ENCODE measurements at places on chromosomes 13 and 19.

DNA sequence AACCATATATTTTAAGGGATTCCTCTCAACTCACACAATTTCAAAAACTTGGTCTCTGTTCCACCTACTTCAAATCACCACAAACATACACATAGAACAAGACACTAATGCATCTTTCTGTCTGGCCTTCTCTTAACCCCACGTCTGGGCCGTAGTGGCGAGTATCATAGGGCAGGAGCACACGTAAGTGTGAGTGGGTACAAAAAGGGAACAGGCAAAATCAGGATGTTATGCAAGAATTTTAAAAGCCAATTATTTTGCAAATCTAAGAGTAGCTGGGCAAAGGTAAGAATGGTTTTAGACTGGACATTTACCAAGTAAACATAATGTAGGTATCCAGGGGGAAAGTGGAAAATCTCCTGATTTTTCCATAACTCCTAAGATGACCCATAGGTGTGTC, 35.1 kb downstream of the MTMR6 start:
- no peak for DNase-seq

DNA sequence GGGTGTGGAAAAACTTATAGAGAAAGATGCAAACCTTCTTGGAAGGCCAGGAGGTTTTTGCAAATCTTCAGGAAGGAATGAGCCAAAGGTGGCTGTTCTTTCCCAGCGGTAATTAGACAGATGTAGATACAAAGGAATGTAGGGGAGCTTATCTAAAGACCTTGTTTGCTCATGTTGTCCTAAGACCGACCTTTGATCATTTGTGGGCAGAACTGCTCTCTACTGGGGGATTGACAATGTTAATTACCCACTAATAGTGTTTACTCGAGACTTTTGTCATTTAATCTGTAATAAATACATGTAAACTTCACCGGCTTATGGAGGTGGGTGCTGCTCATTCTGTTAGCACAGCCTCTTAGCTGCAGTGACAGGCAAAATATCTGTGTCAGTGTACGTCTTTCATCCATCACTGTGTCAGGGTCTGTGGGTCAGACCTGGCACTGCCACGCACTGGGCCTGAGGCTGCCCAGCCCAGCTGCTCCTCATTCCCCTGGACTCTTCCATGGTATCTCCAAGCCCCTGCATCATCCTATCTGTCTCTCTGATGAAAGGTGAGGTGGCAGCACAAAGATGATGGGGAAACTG, 68.3 kb downstream of the ZNF431 start:
- DNase-seq, result no peak

- DNase-seq, result peak; percentile 58
Measured at GRCh38 chr19:10339380-10339960, at the start of gene ICAM3. TSS of gene ICAM3 (minus strand) at chr19:10339624. CDS start at chr19:10339614, 10 bp downstream.

GRCh38 chr13:27968316-27969081, 616 bp downstream of the CDX2 start:
- no peak for DNase-seq

DNA sequence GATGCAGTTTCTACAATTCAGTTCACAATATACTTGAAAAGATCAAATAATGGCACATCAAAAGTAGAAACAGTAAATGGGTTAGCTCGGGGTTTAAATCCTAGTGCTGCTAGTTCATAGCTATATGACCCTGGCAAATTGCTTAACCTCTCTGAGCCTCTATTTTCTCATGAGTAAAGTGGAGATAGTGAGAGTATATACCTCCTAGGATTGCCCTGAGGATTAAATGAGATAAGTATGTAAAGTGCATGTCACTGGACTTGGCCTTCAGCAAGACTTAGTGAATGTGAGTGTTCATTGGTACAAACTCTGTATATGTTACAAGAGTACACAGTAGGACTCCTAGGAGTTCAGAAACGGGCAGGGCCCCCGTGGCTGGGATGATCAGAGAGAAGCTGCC, 248.3 kb downstream of the DLEU7 start:
- DNase-seq, result no peak

DNA sequence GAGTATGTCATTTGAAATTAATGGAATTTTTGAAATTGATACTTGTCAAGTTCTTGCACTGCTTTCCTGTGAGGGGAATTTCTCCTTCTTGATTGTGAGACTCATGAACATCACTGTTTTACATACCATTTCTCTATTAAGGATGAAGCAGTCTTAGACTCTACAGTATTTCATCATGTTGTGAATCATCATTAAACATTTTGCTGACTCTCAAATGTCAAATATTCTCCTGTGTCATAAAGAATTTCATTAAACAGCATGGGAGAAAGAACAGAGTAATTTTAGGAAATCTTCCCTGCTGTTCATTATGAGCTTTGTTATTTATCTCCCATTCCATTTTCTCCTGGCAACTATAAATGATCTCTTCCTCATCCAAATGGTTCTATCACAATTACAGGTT, 729.0 kb downstream of the PCDH9 start:
- DNase-seq, result no peak

- no peak for DNase-seq
Measured at GRCh38 chr13:109802936-109803335, 16.6 kb upstream of the IRS2 start.

- no peak for DNase-seq
Measured at GRCh38 chr13:111346101-111346680, 25.7 kb downstream of the TEX29 start.

DNA sequence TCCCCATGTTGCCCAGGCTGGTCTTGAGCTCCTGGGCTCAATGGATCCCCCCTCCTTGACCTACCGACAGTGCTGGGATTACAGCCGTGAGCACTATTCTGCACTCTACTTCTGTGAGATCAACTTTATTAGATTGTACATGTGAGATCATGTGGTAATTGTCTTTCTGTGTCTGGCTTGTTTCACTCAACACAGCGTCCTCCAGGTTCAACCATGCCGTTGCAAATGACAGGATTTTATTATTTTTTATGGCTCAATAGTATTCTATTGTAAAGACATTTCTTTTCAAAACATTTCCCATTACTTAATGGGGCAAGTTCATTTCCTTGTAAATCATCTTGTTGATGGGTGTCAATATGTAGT, 1.5 kb upstream of the OBI1 start:
- no peak for DNase-seq

GRCh38 chr13:101384929-101385328, 31.4 kb downstream of the NALCN start:
- DNase-seq, result no peak

- DNase-seq, result no peak
Measured at GRCh38 chr13:99422586-99423220, 78.6 kb upstream of the TM9SF2 start.

DNA sequence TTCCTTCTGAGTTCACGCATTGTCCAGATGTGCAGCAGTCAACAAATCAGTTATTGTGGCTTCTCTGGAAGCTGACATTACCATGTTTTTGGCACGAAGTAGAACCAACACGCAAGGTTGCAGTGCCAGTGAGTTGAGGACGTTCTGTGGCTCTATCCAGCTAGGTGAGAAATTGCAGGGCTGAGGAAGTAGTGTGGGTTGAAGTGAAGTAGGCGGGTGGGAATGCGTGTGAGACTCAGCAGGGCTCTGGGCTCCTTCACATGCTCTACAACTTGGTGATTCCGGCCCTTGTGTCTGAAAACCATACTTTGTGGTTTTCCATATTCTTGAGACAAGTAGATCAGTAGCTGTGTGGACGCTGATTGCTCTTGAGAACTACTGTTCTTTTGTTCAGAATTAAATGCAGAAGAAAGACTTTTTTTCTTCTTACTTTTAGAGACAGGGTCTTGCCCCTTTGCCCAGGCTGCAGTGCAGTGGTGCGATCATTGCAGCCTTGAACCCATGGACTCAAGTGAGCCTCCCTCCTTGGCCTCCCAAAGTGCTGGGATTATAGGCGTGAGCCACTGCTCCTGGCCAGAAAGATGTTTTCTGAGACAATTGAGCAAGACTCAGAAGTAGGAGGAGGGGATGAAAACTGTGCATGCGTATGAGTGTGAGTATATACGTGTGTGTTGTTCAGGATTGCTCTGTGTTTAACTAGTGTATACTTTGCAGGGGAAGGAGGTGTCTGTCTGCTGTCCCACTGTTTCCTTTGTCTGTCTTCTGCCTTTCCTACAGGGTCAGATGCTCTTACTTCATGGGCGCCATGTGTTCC, 46.2 kb downstream of the GATAD2A start:
- DNase-seq, result no peak

GRCh38 chr13:43763143-43763759, 23.5 kb downstream of the ENOX1 start:
- DNase-seq, result no peak

DNA sequence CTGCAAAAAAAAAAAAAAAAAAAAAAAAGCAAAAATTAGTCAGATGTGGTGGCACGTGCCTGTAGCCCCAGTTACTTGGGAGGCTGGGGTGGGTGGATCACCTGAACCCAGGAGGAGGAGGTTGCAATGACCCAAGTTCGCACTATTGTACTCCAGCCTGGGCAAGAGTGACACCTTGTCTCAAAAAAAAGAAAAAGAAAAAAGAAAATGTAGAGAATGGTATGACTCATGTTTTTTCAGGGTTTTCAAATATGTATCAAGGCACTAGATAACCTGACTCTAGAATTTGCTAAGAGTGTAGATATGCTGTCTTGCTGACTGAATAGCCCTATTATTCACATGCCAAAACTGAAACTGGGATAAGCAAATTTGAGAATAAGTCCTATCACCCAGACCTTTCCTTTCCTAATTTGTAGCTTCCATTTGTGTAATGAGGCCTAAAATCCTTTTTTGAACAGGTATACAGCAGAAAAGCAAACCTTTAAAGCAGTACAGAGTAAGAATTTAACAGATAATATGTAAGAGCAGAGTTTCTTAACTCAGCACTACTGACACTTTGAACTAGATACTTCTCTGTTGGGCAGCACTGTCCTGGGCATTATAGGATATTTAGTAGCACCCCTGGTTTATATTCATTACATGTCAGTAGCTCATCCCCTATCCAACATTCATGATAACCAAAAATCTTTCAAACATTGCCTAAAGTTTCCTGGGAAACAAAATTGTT, 108.6 kb downstream of the ELF1 start:
- no peak for DNase-seq

- no peak for DNase-seq
Measured at GRCh38 chr19:2309734-2310362, 1.9 kb upstream of the LINGO3 start.

- peak; percentile 87 for DNase-seq
Measured at GRCh38 chr13:20703780-20704458, 420 bp downstream of the IL17D start.

- no peak for DNase-seq
Measured at GRCh38 chr13:99527301-99527700, 26.0 kb downstream of the TM9SF2 start.

DNA sequence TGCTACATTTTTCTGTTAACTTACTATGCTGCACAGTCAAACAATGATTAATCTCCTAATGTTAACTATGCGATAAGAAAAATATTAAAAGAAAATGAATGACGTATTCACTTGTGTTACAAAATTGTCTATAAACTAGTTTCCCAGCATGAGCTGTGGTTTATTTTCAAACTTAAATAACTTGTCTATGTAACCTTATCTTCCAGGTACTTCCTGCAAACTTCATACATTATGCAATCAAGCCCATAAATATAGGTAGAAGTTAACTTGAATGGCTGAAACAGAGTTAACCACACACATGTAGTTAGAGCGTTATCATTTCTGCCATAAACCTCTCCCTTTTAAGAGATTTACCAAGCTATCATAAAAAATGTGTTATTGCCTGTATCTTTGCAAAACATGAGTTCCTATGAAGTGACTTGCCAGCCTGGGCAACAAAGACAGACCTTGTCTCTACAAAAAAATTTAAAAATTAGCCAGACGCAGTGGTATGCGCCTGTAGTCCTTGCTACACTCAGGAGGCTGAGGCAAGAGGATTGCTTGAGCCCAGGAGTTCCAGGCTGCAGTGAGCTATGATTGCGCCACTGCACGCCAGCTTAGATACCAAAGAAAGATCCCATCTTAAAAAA, 17.7 kb upstream of the KLF5 start:
- DNase-seq, result peak; percentile 63

- DNase-seq, result no peak
Measured at GRCh38 chr13:44815623-44816022, 173.6 kb downstream of the NUFIP1 start.

- DNase-seq, result no peak
Measured at GRCh38 chr13:24706886-24707585, 26.8 kb downstream of the ATP12A start.

- no peak for DNase-seq
Measured at GRCh38 chr13:102293723-102294122, 108.1 kb downstream of the FGF14 start.

DNA sequence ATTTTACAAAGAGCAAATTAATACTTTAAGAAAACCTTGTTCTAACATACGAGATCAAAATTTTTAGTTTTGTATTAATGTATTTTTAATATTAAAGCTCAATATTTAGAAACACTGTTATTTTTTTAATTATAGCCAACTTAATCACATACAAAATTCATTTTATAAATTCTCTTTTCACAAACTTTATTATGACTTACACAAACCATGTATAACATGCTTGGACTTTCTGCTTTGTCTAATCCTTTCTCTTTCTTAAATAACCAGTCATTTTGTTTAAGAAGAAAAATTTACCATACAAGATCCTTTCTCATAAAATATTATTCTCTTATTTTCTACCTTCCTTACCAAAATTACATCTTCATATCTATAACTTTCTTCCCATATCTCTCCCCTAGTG, 62.2 kb downstream of the CYSLTR2 start:
- DNase-seq, result no peak

GRCh38 chr13:31038834-31039552, 106.5 kb downstream of the TEX26 start:
- DNase-seq, result no peak

DNA sequence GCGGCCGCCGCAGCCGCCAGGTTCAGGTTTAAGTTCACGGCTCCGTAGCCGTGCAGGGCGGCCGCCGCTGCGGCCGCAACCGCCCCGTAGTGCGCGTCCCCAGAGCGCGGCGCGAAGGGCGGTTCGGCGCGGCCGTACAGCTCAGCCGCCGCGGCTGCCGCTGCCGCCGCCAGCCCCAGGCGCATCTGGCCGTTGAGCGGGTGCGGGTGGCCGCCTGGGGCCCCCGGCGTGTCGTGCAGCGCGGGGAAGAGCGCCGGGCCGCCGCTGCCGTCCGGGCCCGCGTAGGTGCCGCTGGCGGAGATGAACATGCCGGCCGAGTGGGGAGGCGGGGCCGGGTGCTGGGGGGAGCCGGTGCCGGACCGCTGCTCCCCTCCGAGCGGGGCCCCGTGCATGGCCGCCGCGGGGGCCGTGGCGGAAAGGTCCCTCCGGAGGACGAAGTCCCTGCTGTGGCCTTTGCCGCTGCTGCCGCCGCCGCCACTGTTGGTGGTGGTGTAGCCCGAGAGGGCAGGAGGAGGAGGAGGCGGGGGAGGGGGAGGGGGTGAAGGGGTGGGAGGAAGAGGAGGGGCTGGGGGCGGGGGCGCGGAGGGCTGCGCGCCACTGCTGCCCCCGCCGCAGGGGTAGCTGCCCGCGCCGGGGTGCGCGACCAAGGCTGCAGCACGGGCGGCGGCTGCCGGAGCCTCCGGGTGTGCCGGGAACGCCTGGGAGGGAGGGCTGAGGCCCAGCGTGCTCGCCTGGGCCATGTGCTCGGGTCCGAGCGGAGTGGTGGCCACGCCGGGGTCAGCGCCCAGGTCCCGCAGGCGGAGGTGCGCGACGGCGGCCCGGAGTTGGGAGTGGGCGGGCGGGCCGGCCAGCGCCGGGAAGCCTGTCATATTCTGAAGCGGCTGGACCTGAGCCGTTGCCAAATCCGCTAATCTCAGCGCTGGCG, 654 bp downstream of the ZIC5 start:
- DNase-seq, result no peak

- DNase-seq, result no peak
Measured at GRCh38 chr13:101917475-101917810, 465.0 kb downstream of the ITGBL1 start.

GRCh38 chr19:41025871-41026270, 34.8 kb downstream of the CYP2B6 start:
- no peak for DNase-seq
